ENCODE measurements at places on chromosomes 16 and 17.

DNA sequence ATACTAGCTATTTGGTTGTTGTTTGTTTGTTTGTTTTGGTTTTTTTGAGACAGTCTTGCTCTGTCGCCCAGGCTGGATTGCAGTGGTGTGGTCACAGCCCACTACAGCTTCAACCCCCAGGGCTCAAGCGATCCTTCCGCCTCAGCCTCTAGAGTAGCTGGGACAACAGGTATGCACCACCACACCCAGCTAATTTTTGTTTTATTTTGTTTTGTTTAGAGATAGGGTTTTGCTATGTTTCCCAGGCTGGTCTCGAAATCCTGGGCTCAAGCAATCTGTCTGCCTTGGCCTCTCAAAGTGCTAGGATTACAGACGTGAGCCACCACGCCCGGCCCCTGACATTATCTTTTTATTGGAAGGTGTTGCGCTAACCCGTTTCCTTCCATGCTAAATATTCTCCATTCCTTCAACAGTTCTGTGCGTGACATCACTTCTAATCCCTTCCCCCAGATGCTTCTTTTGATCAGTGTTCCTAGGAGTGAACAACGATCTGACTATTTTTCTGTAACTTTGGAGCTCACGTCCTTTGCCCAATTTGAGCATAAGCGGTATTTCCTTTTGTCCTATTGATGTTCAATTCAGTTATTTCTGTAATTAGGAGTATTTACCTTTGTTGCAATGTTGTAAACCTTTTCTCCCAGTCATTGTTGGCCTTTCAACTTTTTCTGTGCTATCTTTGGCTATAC, 30.2 kb upstream of the EMP2 start:
- DNase-seq, result no peak

DNA sequence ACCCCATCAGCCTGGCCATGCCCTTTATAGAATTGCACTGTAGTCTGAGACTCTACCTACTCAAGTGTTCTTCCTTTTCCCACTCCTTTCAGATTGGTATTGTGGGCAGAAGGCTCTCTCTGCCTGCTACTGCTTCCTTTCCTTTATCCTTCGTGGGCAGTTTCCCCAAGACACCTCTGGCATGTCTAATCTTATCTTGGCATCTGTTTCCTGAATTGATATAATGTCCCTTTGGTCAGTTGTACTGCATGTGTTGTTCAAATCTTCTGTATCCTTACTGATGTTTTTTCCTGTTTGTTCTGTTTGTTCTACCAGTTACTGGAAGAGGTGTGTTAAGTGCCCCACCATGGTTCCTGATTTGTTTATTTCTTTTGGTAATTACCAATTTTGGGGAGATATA, 29.5 kb upstream of the MSI2 start:
- DNase-seq, result no peak

GRCh38 chr17:37479025-37479424, 10.7 kb upstream of the DUSP14 start:
- no peak for DNase-seq

DNA sequence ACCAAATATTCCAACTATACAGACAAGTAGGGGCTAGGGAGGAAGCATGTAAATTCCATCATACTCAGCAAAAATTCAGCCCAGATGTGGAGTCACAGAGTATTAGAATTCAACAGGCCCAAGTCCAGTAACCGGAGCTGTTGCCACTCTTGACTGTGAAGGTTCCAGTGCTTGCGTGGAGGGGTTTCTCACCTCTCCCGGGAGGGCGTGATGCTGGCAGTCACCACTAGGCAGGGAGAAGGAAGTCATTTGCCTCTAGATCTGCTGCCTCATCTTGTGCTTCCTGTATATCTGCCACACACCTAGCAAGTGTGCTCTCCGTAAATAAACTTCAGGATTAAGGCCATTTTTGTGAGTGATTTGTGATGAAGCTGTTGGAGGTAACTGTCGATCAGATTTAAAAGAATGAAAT, 1.0 kb upstream of the CKLF start:
- DNase-seq, result peak; percentile 38

DNA sequence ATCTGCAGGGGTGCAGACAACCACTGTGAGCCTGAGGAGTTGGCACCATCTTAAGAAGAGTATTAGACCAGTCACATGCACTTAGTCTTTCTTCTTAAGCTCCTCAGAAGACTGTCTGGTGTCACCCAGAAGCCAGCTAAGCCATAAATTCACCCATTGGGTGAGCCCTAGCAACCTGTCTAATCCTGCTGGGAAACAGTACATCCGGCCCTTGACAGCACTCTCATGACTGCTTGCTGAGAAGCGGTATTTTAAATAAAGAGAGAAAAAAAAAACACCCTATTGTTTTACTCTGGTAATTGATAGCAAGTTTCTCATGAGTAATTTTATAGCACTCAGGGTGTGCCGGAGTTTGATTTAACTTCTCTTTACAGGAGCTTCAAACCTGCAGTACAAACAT, 134.7 kb downstream of the SOX9 start:
- no peak for DNase-seq

GRCh38 chr16:66979011-66979717, 9.2 kb upstream of the CES4A start:
- no peak for DNase-seq

DNA sequence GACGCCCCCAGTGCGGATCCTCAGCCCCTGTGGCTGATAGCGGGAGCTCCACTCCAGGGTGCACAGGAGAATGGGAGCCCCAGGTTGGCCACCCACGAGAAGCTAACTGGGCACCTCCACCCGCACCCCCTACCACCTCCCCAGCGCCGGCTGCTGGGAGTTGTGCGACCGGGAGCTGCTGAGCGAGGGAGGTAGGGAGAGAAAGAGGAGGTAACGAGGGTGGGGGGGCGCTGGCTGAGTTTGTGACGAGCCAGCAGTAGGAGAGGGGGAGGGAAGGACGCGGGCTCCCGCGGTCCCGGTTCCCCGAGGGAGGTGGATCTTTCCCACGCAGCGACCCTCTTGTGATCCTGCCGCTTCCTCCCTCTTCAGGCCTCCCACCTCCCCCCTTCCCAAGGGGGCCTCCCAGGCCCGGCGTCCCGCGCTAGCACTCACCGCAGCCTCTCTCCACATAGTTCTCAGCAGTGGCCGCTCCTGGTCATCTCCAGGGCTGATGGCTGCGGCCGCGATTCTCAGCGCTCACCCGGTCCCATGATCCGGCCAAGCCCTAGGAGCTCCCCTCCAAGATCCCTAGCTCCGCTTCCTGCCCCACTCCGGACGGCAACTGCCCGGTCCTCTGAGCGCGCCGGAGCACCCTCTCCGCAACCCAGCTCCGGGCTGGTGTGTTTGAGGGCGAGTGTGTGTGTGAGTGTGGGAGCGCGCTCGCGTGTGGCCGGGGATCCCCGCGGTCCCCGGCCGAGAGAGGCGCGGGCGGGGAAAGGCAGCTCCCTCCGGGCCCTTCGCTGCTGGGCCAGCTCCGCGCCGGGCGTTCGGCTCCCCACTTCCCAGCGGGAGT, at the start of gene GRIN2A:
TSS of gene GRIN2A (minus strand) at position 207 of the 832 bp plus-strand sequence. CDS start 2,017 bp downstream, outside the sequence.
- no peak for DNase-seq

GRCh38 chr16:84752600-84752999, 52.8 kb downstream of the USP10 start:
- no peak for DNase-seq

DNA sequence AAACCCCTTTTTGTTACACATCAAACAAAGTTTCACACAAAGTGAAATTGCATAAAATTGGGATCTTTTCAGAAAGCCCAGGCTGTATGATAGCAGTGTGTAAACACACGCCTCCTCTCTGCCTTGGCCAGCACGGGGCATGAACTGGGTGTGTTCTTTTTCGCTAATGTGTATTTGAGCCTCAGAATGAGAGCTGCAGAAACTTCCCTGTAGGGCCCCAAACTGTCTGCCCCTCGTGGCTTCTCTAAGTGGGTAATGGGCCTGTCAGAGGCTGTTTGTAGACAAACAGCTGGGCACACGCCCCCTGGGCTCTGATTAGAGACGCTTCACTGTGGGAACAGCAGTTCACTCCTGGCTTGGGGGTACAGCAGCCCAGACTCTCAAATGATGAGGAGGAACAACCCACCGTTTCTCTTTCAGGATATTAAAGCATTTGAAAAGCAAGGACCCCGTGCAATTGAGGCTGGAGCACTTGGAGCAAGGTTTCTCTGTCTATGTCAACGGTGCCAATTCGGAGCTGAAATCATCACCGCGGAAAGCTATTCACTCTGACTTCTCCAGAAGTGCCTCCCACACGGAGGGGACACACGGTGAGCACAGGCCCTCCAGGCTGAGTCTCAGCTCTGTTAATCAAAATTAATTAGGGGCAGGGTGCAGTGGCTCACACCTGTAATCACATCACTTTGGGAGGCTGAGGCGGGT, 78.4 kb downstream of the KATNIP start:
- no peak for DNase-seq

- DNase-seq, result no peak
Measured at GRCh38 chr17:32742681-32743538, 134.0 kb downstream of the MYO1D start.

- no peak for DNase-seq
Measured at GRCh38 chr17:15446036-15446435, 21.4 kb downstream of the CDRT4 start.

GRCh38 chr17:28547623-28548416, 4.6 kb downstream of the UNC119 start:
- DNase-seq, result peak; percentile 63

DNA sequence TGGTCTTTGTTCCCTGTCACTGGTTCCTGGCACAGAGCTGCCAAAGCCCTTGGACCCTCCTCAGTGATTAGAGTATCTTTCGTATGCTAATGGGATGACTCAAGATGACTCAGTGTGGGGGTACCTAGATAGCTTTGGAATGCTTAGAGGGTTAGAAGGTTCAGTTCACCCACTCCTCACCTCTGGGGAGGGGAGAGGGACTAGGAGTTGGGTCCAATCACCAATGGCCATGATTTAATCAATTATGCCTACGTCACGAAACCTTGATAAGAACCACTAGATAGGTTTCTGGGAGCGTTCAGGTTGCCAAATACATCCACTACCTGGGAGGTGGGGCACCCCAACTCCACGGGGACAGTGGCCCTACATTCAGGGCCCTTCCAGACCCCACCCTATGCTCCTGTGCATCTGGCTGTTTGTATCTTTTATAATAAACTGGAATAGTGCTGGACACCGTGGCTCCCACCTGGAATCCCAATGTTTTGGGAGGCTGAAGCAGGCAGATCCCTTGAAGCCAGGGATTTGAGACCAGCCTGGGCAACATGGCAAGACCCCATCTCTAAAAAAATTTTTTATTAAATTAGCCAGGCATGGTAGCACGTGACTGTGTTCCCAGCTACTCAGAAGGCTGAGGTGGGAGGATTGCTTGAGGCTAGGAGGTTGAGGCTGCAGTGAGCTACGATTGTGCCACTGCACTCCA, 29.2 kb upstream of the LITAF start:
- no peak for DNase-seq

DNA sequence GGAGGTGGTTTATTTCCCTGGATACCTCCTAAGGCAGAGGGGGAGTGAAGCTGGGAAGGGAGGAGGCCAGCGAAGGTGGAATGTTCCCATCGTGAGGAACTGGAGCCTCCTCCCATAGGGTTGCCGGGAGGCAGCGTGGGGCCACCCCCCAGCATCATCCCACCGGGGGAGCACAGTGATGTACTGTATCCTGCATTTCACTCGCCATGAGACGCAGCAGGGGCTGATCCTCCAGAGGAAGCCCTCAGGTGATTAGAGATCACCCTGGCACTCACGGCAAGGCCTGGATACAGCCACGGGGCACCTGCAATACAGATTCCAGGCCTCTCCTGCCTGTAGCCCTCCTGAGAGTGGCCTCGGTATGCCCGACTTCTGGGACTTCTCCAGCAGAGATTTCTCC, 25.5 kb upstream of the BEAN1 start:
- DNase-seq, result no peak

GRCh38 chr16:8675183-8676159, 1.1 kb downstream of the ABAT start:
- peak; percentile 42 for DNase-seq

GRCh38 chr17:12773153-12773552, 16.1 kb upstream of the ARHGAP44 start:
- DNase-seq, result no peak

DNA sequence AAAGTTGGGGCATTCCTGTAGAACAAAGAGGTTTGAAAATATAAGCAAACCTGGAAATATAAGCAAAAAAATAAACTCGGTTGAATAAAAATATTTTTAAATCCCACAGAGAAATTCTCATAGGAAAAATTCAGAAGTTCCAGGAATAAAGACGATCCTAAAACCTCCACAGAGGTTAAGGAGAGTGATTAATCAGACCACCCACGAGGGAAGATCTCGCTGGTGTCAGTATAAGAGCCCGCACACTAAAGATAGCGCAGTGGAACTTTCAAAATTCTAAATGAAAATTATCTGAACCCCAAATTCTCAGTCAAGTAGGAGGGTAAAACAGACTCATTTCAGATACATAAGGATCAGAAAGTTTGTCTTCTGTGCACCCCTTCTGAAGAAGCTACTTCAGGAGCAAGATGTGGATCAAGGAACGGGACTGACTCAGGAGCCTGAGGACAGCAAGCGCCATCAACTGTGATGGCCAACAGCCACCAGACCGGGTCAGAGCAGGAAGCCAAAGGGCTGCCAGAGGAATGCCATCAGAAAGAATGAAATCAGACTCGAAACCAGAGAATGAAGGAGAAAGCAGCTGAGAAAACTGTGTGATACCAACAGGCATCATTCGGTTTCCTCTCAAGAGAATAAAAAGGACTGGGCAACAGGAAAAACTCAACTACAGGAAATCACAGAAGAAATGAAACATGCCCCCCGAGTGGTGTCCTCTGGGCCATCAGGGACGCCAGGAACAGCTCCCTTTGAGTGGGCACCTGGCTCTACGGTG, 66.9 kb downstream of the CYTH1 start:
- no peak for DNase-seq

GRCh38 chr16:80527297-80527696, 13.5 kb upstream of the DYNLRB2 start:
- DNase-seq, result peak; percentile 22

GRCh38 chr16:71425746-71426068, 16.1 kb downstream of the TLE7 start:
- DNase-seq, result no peak

GRCh38 chr16:2964475-2965336, 631 bp downstream of the KREMEN2 start:
- peak; percentile 39 for DNase-seq

DNA sequence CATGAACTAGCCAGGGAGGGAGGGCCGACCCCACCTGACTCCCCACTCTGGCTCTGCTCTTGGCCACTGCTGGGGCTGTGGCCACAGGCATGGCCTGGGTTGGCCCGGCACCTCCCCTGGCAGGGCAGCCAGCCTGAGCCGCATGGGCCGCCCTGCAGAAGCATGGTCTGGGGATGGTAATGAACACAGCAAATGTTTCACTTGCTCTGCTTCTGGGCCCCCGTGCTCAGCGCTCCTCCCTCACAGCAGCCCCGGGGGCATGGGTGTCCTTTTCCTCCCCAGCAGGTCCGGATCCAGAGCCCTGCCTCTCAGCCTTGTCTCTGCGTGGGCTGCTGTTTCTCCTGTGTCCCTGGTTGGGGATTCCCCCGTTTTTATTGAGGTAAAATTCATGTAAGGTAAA, 30.9 kb upstream of the KCNJ12 start:
- no peak for DNase-seq

All from T-helper 2 cell (primary cell).